ENCODE measurements at places on chromosomes 5 and 9. TPM values are rescaled to one million over a fixed set of nuclear protein-coding genes. Genes with fewer than 3 reads are reported as not detected.

Gene ACOT12
- not detected for total RNA-seq

Gene INSL4
- total RNA-seq, result not detected

Gene ZBED3
- total RNA-seq, result 8.1 TPM

Gene FEM1C
- total RNA-seq, result 42.5 TPM

Gene MEGF10
- 0.92 TPM for total RNA-seq

GRCh38 chr9:78030553-78031443 is 813 bp downstream of the GNAQ start:
- peak; percentile 65 for DNase-seq

GRCh38 chr5:124231802-124232201 is 514.6 kb downstream of the ZNF608 start:
- DNase-seq, result no peak

- no peak for DNase-seq
Measured at GRCh38 chr5:75260708-75261107, 24.0 kb upstream of the ANKRD31 start.

DNA sequence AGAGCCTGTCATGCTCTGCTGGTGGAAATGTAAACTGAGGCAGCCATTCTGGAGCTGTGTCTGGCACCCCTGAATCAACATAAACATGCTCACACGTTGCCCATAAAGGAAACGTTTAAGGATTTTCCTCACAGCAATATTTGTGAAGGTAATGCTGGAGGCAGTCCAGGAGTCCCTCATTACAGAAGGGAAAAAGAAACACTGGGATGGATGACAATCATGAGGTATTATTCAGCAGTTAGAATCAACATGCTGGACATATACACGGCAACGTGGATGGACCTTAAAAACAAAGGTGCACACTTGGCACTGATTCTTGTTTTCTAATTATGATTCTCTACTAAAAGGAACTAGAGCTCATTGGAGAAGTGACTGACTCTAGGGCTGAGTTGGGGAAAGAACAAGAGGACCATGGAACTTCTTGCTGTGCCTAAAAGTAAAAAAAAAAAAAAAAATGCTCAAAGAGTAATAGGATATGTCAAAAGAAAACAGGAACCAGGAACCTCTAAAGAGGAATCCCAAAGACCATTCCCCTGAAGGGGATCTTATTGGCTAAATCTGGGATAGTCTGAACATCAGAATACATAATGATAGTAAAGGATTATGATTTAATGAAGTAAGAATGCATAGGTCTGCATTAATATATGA is 18.6 kb downstream of the B4GALT1 start:
- DNase-seq, result no peak

GRCh38 chr9:98961513-98962180 is 17.9 kb downstream of the COL15A1 start:
- no peak for DNase-seq

DNA sequence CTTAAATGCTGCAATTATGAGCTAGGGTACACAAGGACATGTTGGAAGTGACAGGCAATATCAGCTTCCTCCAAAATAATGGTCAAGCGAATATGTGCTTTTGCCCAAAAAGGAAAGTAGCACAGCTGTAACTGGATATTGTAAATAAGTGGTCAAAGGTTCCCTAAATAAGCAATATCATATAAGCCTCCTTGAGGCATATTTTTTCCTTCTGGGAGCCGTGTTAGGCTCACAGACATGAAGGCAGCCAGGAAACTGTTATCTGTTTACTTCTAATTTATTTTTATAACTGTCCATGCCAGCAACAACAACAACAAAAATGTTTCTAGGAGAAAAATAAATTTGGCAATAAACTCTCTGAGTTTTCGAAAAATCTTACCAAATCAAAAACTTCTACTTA is 648.3 kb downstream of the PDE4D start:
- no peak for DNase-seq

DNA sequence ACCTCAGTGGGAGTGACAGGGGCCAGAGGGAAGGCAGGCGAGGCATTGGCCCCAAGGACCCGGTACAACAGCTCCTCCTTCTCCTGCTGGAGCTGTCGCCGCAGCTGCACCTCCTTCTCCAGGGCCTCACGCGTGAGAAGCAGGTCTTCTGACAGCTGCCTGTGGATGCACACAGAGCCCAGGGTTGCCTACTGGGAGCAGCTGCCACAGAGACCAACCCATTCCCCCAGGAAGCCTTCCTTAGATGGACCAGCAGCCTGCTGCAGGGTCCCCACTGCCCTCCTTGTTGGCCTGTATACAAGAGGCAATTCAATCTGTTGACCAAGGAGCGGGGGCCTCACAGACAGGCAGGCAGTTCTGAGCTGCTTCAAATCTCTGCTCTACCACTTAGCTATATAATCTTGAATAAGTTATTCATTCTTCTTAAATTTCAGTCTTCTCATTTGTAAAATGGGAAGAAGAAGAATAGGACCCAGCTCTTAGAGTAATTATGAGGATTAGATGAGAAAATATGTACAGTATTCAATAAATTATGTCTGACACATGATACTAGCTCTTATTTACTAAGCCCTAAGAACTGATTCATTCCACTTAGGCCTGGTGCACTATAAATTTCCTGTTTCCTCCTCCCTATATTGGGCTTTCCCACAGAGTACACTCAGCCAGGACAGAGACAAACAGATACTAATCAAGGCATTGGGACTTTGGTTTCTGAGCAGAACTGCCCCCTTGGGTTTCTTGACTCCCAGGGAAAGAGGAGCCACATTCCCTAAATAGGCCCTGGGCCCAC is 26.1 kb upstream of the ANXA6 start:
- DNase-seq, result no peak

GRCh38 chr5:124452412-124452811 is 294.0 kb downstream of the ZNF608 start:
- DNase-seq, result no peak

DNA sequence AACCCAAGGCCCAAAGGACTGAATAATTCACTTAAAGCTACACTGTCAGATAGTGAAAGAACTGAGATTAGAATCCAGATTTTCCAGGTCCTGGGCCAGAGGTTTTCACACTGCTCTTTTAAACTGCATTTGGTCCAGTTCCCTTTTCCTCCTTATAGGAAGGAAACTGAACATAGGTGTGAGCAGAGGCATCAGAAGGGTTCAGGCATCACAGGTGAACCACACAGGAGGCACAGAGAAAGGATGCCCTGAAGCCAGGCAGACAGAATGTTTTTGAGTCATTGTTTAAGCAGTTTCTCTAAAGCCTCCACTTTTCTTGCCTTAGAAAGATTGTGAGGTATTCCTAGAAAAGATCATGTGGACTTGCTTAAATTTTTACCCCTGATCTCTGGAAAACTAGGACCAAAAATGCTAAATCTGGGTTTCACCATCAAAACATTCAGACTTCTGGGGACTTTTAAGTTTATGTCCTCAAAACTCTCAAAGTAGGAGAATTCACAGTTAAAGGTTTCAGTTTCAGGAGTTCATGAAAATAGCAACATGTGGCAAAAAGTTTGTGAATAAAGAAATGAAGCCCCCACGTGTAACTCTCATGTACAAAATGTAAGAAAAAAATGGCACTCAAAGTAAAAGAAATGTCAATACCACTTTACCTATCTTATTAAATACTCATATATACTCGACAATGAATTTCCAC is 386.1 kb downstream of the NTRK2 start:
- DNase-seq, result no peak

GRCh38 chr9:77016526-77017504 is 2.6 kb upstream of the FOXB2 start:
- no peak for DNase-seq

GRCh38 chr5:54206580-54207229 is 103.7 kb downstream of the ARL15 start:
- no peak for DNase-seq

GRCh38 chr5:3277590-3278196 is 317.9 kb upstream of the IRX1 start:
- DNase-seq, result no peak

DNA sequence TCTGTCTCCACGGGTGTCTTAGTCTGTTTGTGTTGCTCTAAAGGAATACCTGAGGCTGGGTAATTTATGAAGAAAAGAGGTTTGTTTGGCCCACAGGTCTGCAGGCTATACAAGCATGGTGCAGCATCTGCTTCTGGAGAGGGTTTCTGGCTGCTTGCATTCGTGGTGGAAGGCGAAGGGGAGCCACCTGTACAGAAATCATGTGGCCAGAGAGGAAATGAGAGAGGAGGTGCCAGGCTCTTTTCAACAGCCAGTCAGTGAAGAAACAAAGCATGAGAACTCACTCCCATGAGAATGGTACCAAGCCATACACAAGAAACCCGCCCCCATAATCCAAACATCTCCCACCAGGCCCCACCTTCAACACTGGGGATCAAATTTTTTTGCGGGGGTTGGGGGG is 53.4 kb downstream of the PFDN1 start:
- no peak for DNase-seq

- DNase-seq, result peak; percentile 33
Measured at GRCh38 chr9:72271613-72272478, 93.2 kb downstream of the ZFAND5 start.

DNA sequence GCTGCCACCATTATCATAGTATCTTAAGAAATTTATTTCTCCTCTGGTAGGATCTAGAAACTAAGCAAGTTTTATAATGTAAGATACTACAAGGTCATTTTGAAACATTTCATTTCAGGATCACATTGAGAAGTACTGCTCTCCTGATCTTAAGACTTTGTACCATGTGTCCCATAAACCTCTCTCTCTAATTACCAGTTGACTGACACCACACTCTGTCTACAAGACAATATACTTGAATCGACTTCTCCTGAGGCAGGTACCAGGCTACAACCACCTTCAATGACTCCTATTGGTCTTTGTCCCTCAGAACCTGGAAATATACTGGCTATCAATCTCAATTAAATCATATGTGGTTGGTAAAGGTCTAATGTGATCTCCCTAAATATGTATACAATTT is 597.0 kb downstream of the PTPRD start:
- DNase-seq, result no peak

- DNase-seq, result no peak
Measured at GRCh38 chr9:76820431-76820830, 56.2 kb downstream of the PCA3 start.

DNA sequence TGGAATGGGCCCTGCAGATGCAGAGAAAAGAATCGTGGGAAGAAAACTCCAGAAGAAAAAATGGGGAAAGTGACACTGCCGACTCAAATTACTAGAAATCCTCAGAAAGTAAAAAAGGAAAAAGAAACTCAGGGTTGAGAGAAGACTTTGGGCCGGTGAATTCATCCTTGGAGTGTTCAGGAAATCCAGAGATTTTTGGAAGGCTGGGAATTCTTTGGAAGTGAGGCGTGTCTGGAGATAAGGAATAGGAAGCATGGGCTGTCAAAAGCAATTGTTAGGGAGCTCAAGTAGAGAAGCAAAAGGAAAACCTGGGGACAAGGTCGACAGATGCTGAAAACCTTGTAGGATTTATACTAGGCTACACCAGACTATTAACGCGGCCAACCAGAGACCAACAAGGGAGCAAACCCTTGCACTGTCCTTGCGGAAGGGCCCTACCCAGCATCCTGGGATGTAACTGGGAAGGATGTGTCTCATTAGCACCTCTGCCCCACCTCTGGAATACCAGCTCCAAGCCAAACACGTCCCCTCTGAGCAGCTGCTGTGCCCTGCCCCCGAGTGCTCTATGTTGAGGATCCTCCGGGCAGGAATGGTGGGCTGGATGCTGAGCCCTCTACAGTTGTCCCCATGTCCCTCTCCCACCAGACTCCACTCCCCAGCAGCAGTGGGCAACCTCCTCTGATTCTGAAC is 11.6 kb downstream of the DAB2IP start:
- no peak for DNase-seq

DNA sequence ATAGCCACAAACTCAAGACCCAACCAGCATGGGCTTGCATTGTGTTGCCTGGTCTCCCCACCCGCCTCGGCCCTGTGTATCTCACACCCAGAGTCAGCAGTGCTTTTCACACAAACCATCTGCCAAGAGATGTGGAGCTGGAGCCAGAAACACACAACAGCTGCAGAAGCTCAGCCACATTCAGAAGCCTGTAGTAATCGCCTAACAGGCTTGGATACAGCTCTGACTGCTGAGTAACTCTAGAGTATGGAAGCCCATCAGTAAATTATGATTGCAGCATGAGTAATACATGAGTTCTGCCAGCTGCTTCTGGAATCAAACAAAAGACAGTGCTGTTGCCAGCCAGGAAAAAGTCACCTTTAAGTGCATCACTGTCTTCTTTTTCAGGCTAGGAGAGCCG is 16.0 kb downstream of the TEK start:
- peak; percentile 63 for DNase-seq
